Caco-2 (cell line): ENCODE measurements at places on chromosomes 4 and X. TPM values are rescaled to one million over a fixed set of nuclear protein-coding genes. Genes with fewer than 3 reads are reported as not detected.
A peak's percentile ranks its signal among the peaks of the same experiment; 100 is the strongest.

DNA sequence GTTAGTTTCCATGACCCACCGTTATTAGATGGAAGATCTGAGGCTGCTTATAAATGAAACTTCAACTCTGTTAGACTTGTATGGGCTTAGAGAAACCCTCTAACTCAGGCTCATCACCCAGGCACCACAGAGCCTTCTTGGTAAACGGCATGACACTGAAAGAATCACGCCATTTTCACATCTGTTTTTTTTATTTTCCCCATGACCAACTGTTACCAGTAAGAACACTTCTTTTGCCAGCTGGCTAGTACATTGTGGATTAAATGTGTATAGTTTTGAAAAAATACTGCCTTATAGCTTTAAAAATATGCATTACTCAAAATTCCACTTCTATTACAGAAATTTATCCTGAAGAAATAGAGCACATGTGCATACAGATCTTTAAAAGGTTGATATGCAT lies 48.0 kb upstream of the APELA start:
- no peak for DNase-seq

GRCh38 chrX:4825550-4825949 lies 1112.1 kb upstream of the PRKX start:
- no peak for DNase-seq

DNA sequence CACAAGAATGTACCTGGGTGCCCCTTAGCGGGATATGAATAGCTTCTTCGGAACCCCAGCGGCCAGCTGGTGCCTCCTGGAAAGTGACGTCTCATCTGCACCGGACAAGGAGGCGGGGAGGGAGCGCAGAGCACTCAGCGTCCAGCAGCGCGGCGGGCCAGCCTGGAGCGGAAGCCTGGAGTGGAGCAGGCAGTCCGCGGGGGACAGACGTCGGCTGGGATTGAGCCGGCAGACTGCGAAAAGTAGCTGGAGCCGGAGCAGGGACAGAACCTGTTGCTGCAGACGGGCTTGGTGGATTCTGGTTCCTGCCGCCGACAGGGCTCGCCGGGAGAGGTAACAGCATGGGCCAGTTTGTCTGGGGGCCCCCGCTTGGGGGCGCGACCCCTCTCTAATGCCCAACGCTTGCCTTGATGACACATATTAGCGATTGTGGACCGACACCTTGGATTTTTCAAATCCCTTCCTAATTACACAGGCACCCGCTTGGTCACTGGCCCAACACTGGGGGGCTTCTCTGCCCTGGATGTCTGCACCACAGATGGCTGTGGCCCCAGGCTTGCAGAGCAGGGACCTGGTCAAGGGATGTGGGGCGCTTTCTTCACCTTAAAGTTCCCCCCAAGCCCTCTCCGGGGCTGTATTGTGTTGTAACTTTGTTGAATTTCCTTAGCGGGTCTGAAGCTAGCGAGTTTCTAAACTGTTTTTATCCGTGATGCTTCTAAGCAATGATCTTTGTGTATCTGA lies at the start of gene NPFFR2:
Gene NPFFR2, plus strand, starts transcription at position 133 of the 741 bp plus-strand sequence. CDS start 96,592 bp downstream, outside the sequence.
- DNase-seq, result no peak

- no peak for DNase-seq
These were observed 400.6 kb downstream of the IL15 start for GRCh38 chr4:142036795-142037583.

DNA sequence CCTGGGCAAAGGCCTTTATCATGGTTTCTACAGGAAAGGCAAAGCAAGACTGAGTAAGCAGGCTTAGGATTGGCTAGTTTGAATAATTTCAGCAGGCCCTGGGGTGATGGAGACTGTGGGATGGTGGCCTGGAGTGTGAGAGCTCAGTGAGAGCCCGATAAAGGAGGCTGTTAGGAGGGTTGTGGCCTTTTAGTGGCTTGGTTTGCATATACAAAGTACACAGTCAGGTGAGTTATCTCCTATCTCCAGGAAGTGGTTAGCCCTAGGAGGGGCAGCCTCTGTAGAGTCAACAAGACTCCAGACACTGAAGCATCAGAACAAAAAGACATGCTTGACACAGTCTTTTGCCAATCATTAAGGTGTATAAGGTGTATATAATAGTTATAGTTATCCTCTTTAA lies 157.2 kb downstream of the CFAP299 start:
- DNase-seq, result no peak

GRCh38 chr4:65370709-65371108 lies 299.6 kb downstream of the EPHA5 start:
- no peak for DNase-seq

DNA sequence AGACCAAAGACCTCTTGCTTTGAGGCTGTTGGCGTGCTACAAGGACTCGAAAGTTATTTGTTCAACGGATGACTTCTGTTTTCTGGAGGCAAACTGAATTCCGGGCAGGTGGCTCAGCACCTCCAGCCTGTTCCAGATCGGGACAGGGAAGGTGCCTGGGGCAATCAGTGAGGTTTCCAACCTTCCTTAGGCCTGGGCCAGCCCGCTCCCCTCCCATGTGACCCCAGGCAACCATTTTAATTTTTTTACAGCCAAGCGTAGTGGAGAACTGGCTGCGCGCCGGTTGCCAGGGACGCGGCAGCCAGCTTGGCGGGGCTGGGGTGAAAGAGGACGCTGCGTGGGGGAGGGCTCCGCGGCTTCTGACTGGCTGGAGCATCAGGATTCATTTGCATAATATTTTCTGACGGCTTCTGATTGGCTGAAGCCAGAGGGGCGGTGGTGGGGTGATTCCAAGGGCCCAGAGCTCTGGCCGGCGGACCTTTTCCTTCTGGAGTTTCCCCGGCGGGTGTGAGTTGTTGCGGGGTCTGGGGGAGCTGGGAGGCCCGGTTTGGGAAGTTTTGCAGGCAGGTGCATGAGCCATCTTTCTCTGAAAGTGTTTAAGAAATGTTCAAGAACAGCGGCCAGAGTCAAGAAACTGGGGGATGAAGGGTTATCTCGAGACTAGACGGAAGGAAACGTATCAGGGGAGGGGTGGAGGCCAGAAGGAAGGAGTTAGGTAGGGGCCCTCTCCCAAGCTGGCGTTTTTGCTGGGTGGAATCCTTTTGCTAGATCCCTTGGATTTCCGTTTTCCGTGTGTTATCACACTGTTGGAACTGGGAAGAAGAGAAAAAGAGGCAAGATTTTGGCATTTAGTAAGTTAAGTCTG lies at the start of gene MID1IP1:
Gene MID1IP1, plus strand, starts transcription at position 479 of the 865 bp plus-strand sequence. CDS start 3,488 bp downstream, outside the sequence.
- peak; percentile 89 for DNase-seq

DNA sequence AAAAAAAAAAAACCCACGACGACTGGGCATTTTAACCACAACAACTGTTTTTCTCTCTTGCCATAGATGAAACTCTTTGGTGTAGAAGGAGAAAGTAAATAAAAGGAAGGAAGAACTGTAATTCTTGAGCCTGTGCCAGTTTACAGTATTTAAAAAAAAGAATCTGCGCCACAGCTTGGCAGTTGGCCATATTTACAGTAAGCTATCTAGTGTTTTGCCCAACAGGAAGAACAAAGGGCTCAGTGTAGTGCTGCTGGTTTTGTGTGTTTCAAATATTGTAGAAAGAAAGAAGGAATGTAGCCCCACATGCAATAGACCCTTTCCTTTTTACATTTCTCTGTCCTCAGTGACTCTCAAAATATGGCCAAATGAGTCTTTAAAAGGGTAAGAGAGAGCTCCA lies 66.1 kb downstream of the NR3C2 start:
- no peak for DNase-seq

DNA sequence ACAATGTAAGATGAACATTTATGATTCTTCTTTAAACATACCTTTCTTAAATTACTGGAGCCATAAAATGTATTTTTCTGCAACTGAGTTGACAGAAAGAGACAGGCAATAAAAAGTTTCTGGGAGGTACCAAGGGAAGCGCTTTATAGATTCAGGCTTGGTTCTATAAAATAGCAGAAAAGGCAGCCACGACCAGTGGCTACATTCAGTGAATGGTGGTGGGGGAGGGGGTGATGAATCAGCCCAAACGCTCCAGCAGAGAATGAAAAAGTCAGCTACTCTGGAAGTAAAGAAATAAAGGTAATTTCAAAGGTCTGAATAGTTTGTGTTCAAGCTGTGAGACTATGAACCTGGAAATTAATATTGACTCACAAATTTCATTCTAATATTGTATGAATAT lies 456.1 kb downstream of the KCTD8 start:
- no peak for DNase-seq

GRCh38 chrX:139290310-139290709 lies 240.2 kb upstream of the F9 start:
- DNase-seq, result no peak

DNA sequence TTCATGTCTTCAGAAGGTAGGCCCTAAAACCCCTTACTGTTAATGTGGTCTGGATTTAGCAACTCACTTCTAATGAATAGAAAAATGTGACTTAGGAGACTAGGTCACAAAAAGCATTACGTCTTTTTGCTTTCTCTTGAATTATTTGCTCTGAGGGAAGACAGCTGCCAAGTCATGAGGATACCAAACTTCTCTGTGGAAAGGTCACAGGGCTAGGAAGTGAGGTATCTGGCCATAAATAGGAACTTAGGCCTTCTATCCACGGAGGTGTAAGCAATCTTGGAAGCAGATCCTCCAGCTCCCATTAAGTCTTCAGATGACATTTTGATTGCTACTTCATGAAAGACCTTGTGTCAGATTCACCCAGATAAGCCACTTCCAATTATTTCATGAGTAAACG lies 120.6 kb downstream of the JADE1 start:
- DNase-seq, result no peak

DNA sequence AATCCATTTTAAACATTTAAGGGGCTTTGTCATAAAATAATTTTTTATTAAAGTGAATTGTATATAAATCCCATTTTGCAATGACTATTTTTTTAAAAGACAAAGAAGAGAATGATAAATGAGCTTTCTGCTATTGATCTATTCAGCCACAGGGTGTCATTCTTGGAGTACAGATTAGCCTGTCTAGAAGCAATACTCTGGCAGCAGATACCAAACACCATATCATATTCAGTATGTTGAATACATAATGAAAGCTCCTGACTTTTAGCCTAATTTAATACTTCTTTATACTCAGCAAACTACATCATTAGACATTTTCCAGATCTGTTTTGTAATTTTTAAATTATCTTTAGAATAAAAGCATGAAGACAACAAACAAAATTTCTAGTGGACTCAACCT lies 496.3 kb downstream of the PDGFC start:
- peak; percentile 5 for DNase-seq

- DNase-seq, result peak; percentile 54
These were observed 23.0 kb downstream of the KLB start for GRCh38 chr4:39429476-39430334.

GRCh38 chrX:6169407-6169806 lies 59.3 kb downstream of the NLGN4X start:
- no peak for DNase-seq

- no peak for DNase-seq
These were observed 111.9 kb upstream of the ACSL4 start for GRCh38 chrX:109844986-109845385.

GRCh38 chrX:121307449-121307848 lies 260.0 kb downstream of the GLUD2 start:
- DNase-seq, result no peak

DNA sequence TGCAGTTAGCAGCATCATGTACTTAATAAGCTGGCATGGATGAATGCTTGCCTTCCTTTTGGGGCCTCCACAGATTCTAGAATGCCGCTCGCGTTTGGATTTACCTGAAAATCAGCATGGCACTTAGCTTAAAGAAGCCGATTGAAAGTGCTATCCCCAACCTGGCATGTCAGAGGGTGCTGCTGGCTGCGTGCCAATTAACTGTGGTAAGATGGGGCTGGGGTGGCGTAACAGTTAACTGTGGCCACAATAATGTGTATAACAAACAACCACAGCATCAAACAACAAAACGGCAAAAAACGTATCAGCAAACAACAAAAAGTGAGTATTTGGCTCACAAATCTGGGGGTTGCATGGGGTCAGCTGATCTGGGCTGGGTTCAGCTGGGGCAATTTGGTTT lies 70.5 kb downstream of the CBLL2 start:
- no peak for DNase-seq

GRCh38 chr4:184284336-184284690 lies 66.6 kb upstream of the ENPP6 start:
- DNase-seq, result no peak

DNA sequence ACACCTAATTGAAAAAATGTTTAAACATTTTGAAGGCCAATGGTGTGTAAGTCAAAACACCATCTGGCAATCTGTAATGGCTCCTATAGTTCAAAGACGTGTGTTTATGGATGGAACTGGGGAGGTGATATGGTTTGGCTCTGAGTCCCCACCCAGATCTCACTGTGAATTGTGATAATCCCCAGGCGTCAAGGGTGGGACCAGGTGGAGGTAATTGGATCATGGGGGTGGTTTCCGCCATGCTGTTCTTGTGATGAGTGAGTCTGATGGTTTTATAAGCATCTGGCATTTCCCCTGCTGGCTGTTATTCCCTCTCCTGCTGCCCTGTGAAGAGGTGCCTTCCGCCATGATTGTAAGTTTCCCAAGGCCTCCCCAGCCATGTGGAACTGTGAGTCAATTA lies 52.2 kb downstream of the ADRA2C start:
- DNase-seq, result no peak

DNA sequence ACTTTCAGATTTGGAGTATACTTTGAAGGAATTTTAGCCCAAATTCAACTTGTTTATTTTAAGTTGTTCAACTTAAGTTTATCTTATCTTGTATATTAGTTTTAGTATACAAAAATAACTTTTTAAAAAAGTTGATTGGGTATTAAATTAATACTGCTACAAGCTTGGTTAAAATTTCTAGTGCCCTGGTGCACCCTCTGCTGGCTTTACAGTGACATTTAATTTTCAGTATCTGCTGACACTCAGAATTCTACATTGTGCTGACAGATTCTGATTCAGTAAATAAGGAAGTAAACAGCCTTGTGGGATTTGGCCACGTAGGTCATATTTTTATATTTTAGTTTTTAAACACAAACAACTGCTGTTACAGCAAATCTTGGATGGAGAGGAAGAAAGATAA lies 2.9 kb downstream of the EDA start:
- DNase-seq, result no peak

- no peak for DNase-seq
These were observed 907.1 kb downstream of the FSTL5 start for GRCh38 chr4:161256716-161257115.

GRCh38 chr4:161907590-161907955 lies 256.2 kb downstream of the FSTL5 start:
- DNase-seq, result no peak

DNA sequence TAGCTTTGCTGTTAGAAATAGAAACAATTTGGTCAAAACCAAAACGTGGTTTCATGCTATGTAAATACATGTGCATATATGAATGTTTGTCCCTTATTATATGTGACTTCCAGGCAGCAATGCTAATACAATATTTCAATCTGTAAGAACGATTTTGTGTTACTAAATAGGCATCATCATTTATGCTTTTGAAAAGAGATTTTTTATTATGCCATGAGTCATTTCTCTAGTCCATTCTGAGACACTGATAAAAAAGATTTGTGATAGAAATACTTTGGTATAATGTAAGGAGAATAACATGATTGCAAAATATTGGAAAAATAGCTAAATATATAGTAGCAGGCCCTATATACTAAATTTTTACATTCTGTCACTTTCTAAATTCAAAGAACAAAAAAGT lies 28.9 kb downstream of the SYNPO2 start:
- DNase-seq, result no peak

GRCh38 chrX:100645106-100645505 lies 1.1 kb downstream of the SRPX2 start:
- no peak for DNase-seq

Gene AREG
- 146 and 162 TPM in 2 replicates for total RNA-seq

Gene UFSP2
- total RNA-seq, result 17.4 and 26.2 TPM in 2 replicates

Gene ELK1
- 28.9 and 29.3 TPM in 2 replicates for total RNA-seq

Gene STBD1
- total RNA-seq, result 3.8 and 4.2 TPM in 2 replicates

Gene PPP3CA
- total RNA-seq, result 33.8 and 34.1 TPM in 2 replicates

Gene CXCL13
- not detected in 2 replicates for total RNA-seq

Gene FOXR2
- total RNA-seq, result not detected in 2 replicates

Gene MBNL3
- total RNA-seq, result 174 and 195 TPM in 2 replicates

Gene MAGEC3
- not detected in 2 replicates for total RNA-seq

Gene SPANXN3
- not detected in 2 replicates for total RNA-seq

Gene BRS3
- total RNA-seq, result not detected in 2 replicates

Gene RHOXF2
- not detected in 2 replicates for total RNA-seq
